GOT3 (cell line): ENCODE measurements at places on chromosomes 12 and 14.

- no peak for DNase-seq
Observed at GRCh38 chr12:89706986-89707702, 1.5 kb downstream of the ATP2B1 start.

DNA sequence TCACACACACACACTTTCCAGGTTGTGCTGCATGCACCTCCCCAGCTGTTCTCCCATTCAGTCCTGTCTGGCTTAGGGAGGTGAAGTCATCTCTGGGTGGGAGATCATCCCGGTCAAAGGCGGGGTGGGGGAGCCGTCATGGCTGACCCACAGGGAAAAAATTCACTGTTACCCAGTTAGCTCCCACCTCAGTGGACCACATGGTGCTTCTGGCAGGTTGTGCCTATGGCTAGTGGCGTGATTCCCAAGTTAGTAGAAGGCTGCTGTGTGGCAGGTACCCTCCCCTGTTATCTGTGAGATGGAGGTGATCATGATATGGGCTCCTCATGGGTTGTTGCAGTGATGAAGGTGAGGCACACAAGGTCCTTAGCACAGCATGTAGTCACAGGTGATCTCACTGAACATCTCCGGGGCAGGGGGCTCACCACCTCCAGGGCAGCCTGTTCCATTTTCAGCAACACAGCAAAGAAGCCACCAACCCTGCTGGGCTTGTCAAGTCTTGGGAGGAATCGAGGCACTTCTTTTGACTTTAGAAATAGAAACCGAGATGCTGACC lies 154.9 kb upstream of the CCND2 start:
- DNase-seq, result no peak

- no peak for DNase-seq
Observed at GRCh38 chr12:24770334-24770733, 178.6 kb downstream of the BCAT1 start.

GRCh38 chr12:49624921-49625577 lies 1.7 kb downstream of the PRPF40B start:
- no peak for DNase-seq

DNA sequence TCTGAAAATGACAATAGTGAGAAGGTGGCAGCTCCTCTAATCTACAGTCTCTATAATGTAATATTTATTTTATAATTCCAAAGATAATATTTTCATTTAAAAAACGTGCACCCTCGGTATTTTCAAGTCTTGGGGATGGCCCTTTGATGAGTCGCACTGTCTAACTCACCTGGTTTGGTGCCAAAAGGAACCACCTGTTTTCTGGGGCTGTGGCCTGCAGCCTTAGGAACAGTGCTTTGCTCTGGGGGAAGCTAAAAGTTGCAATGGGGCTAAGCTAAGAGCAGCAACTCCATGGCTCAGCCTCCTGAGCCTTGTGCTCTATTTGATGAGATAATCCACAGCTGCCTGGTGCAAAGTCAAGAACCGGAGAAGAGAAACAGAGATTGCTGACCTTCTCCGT lies 6.4 kb upstream of the ENDOU start:
- no peak for DNase-seq

GRCh38 chr12:106031761-106032622 lies 106.8 kb downstream of the NUAK1 start:
- DNase-seq, result no peak

- DNase-seq, result no peak
Observed at GRCh38 chr12:94284046-94284445, 135.7 kb downstream of the PLXNC1 start.

DNA sequence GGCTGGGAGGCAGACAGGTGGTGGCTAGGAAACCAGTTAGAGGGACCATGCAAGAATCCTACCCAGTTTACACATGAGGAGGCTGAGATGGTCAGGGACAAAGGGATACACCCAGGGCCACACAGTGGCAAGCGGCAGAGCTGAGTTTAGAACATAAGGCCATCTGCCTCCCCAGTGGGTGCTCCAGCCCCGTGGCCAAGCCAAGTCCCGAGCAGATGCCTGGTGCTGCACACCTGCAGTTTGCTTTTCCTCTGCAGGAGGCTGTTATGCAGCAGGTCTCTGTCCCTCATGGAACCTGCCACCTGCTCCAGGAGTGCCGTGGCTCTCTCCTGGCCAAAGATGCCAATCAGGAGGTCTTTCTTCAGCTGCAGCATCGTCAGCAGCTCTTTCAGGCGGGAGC lies 70.8 kb downstream of the SYNE3 start:
- no peak for DNase-seq
